ENCODE measurements at places on chromosomes 6 and 20.

DNA sequence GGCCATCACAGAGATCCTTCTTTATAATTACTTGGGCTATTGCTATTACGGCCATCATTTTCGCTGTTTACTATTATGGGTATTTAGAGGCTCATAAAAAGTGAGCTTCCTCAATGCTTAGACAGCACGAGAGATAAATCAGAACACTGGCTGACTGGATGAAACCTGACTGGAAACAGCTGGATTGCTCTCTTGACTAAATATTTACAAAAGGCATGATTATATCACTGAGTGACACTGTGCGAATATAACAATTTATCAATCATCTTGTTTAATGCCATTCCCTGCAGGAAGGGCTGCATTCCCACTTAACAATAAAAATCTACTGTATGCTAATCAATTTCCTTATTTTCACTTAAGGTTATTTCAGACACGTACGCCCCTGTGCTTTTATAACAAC is 260.1 kb upstream of the ARID1B start:
- no peak for DNase-seq

DNA sequence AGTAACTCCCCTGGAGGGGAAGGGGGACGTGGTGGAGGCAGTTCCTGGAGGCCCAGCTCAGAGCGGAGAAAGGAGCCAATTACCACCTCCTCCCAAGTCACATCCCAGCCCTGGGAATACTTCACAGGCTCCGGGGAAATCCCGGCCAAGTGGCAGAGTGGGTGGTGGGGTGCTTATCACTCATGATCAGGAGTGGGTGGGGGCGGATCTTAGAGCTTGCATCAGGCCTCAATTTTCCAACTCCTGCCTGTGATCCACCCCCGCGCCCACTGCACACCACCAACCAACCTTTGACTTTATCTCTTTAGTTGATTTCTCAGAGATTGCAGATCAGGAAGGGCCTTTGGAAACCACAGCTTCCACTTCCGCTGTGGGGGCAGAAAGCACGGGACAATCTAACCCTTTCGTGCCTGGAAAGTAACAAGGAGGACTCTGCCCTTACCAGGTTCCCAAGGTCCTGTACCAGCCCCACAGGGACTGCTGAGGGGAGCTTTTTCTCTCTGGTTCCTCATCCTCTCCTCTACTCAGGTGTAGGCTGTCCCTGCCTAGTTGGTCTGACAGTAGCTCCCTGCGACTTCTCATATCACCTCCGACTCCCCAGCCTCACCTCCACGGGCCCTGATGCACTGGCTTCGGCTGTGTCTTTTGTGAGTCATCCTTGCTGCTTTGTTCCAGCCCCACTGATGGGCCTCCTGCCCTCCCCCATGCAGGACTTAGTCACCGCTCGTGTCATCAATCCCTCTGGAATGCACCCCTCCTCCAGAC is 24.9 kb upstream of the IER3 start:
- peak; percentile 31 for DNase-seq

DNA sequence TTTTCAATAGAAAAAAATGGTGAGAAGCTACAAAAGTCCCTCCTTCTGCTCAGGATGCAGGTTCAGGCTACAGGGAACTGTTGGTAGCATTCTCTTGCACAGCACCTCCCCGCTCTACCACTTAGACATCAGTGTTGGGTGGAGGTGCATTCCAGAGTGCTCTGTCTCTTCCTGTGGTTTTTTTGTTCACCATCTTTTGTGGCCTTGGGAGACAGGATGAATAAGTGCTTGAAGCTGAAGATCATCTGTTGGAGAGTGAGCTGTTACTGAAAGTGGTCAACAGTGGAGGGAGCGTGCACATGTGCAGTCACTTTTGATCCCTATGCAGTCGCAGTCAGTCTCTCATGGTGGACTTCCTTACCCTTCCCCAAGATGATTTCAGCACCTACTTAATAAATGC is 16.6 kb upstream of the BTBD3 start:
- no peak for DNase-seq

DNA sequence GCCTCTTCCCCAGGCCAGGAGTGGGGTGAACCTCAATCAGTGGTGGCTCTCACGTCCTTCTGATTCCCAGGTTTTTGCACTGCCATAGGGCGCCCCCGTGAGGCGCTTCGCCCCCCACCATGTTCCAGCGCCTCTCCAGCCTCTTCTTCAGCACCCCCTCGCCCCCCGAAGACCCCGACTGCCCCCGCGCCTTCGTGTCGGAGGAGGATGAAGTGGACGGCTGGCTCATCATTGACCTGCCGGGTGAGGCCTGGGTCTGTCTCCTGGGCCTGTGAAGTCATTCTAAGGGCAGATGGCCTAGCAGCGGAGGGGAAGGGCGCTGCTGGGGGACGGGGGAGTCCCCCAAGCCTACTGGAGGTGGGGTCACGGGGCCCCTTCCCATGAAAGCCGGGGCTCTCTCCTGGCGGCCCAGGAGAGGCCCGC is 4.5 kb downstream of the TP53INP2 start:
- peak; percentile 63 for DNase-seq

GRCh38 chr6:70474751-70475150 is 61.4 kb downstream of the FAM135A start:
- no peak for DNase-seq

DNA sequence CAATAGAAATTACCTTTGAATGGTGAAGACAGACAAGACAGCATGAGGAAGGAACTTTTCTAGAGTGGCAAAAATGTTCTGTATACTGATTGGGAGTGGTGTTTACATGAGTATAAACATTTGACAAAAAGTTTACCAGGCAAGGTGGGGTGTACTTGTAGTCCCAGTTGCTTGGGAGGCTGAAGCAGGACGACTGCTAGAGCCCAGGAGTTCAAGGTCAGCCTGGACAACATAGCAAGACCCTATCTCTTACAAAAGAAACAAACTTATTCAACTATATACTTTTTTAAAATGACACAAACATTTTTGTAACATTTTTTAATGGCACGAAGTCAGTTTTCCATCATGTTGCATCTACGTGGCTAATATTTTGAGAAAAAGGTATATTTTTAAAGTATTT is 40.5 kb downstream of the ZHX3 start:
- no peak for DNase-seq

DNA sequence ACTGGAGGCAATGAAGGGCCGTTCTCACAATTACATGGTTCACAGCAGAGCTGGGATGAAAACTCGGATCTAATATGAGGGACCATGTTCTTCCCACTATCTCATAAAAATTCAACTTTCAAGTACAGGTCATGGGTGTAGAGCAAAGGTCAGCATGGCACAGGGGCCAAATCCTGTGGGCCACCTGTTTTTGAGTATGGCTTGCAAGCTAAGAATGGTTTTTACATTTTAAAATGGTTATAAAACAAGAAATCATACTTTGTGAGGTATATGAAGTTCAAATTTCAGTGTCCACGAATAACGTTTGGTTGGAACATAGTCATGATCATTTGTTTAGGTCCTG is 4.6 kb downstream of the MAP3K5 start:
- DNase-seq: no peak

- DNase-seq: no peak
These were observed 87.8 kb downstream of the LYRM4 start for GRCh38 chr6:5172897-5173474.

DNA sequence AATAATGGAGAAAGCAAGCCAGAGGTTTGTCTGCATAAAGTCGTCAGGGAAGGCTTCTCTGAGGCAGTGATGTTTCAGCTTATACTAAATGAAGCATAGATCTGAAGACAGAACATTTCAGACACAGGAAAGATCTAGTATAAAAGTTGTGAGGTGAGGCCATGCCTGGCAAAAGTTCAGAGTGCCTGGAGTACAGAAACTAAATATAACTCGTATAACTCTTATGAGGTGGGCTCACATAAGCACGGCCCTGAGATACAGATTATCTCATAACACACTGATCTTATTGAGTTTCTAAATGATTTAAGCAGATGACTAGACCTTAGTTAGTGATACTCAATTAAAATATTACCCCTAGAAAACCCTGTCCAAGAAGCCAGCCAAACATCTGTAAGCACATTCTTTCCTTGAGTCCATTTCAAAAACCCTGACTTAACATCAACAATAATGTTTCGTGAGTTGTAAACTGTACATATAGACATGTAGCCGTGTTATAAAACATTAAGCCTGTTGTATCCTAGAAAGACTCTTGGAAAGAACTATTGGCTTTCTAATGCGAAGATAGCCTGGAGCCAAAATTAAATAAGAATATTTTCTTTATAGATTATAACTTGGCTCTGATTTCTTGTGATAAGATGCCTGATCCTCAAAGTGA is 667.6 kb downstream of the TENT5A start:
- no peak for DNase-seq

DNA sequence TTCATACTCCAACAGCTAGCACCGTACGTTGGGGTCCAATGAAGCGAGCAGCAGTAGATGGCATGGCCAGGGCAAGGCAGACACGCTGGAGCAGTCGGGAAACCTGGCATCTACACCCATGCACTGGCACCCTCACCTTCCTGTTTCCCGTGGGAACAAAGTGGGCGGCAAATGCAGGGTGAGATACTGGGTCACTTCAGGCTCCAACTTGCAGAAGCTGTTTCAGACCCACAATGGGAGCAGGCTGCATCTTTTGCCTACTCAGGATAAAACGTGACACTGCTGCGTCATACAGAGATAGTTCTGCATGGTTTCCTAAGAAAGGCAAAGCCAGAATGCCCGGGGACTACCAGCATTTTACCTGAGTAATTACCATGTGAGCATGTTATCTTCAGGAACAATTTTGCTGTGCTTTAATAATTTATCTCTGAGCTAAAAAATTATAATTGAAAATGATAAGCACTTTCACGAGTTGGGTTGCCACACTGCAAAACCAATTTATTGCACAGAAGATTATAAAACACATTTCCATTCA is 10.9 kb upstream of the CD93 start:
- DNase-seq: no peak

DNA sequence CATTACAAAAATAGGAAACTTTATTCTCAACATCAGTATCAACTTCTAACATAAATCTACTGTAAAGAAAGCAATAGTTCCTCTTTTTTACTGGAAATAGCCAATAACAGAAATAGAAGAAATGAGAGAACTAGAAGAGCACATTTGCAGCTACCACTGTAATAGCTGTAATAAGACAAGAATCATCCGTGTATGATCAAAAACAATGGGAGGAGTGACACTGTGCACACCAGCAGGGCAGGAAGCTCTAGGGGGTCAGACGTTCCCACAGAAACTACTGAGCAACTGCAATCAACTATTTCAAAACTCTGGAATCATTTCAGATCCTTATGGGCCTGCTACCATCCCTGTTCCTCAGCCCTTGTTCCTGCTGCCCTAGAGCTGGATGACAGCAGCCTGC is 43.7 kb downstream of the NINL start:
- no peak for DNase-seq

- DNase-seq: no peak
These were observed 8.9 kb upstream of the TAAR5 start for GRCh38 chr6:132598473-132598872.

DNA sequence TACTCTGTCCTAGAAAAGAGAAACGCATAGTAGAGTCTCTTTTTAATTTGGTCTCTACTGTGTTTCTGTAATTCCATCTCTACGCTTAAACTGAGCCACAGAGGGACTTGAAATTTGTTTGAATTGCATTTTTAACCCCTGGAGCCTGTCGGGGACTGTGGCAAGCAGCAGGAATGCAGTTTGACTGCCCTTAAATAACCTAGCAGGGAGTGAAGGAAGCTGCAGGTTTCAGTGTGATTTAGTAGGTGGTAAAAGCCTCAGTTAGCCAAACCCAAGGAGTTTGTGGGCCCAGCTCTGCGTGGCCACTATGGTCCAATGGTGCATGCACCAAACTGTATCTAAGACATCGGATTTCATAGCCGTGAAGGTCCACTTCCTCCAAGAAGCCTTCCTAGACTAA is 70.3 kb upstream of the MC3R start:
- no peak for DNase-seq

DNA sequence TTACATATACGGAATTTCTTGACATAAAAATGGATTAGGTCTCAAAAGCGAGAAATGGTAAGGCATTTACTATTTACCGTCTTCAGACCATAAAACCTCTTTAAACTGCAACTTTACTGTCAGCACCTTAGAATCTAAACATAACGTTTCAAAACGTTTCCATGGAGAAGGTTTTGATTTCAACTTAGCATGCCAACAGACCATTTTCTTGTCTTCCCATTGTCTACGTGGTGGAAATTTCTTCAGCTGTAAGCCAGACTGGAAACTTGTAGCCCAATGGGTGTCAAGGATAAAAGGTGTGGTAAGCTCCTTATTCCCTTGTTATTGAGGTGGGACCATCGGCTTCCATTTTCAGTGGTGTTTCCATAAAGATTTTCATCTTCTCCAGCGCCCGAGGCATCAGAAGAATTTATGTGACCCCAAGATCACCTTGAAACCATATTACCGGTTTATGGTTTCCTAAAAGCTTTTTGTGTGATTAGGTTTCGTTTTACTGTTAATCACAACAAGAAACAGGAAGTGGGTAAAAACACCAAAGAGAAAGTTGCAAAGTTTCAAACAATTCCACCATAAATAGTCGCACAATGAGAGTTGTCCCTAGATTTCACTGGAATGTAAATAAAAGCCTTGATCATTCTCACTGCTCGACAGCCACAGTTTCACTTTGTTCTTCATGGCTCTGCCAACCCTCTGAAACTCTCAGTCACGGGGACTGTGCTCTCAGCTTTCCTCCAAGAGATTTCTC is 63.0 kb upstream of the CD2AP start:
- DNase-seq: peak; percentile 81

DNA sequence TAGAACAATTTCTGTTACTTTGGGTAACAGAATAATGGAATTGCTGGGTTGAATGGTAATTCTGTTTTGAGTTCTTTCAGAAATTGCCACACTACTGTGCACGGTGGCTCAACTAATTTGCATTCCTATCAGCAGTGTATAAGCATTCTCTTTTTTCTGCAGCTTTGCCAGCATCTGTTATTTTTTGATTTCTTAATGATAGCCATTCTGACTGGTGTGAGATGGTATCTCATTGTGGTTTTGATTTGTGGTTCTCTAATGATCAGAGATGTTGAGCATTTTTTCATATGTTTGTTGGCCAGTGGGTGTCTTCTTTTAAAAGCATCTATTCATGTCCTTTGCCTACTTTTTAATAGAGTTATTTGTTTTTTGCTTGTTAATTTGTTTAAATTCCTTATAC is 846.8 kb downstream of the KIF16B start:
- DNase-seq: no peak

DNA sequence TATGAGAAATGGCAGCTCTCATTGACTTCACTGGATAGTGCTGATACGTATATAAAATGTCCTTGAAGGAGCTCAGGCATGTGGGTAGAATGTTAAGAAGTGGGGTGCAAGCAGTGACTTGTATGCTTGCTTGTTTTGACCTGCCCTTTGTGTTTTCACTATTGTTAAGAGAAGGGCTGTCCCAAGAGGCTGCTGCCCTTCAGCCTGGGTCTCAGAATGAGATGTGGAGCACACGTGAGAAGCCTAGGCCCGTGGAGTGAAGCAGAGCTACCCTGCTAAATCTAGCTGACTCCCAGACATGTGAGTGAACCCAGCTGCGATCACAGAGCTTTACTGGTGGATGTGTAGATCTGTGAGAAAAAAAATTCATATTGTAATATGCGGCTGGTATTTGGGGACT is 305.3 kb upstream of the RGS17 start:
- DNase-seq: no peak
